EL (cell line): ENCODE measurements at places on chromosomes 4 and X.
A peak's percentile ranks its signal among the peaks of the same experiment; 100 is the strongest.

DNA sequence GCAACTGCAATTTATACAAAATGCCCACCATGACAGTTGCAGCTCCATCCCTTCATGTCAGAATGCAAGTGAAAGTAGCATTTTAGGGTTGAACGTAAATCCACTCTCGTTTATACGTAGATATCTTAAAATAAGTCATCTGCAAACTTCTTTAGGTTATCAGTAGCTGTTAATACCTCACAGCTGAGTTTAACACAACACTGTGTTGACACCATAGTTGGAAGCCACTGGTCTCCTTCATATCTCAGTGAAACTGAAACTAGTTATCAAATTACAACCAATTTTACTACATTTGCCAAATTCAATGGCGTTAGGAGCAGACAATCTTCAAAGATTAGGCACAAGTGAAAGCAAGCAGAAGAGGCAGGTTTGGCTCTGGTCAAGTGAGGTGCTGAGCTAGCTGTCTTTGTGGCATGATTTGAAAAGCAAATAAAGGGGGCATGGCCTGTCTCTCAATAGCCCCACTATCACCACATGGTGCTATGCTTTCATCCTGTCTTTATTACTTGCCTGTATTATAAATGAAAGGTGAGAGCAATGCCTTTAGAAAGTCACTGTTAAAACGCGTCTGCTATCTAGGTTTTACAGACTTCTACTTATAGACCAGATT is 12.3 kb downstream of the PPP3CA start:
- DNase-seq: no peak

DNA sequence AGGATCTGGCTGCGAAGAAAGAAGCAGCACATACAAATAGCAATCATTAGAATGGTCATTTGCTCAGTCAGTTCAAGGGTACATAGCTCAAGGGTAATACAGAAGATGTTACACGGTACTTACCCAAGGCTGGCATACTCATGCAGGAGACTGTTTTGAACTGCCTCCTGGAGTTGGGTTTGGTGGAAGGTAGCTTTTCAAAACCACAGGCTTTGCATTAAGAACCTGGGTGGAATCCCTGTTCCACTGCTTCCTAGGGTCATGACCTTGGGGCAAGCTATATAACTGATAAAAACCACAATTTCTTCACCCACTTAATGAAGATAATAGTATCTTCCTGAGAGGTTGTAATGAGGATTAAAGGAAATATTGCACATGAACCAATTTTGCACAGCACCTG is 36.5 kb downstream of the TBC1D9 start:
- DNase-seq: no peak

GRCh38 chr4:169107528-169107927 is 97.5 kb upstream of the CBR4 start:
- DNase-seq: no peak

- no peak for DNase-seq
These were observed 78.5 kb downstream of the ANXA3 start for GRCh38 chr4:78629991-78630541.

GRCh38 chr4:38313999-38314561 is 349.9 kb upstream of the KLF3 start:
- DNase-seq: peak; percentile 55

- DNase-seq: no peak
These were observed 44.6 kb downstream of the COL4A5 start for GRCh38 chrX:108484251-108484650.

DNA sequence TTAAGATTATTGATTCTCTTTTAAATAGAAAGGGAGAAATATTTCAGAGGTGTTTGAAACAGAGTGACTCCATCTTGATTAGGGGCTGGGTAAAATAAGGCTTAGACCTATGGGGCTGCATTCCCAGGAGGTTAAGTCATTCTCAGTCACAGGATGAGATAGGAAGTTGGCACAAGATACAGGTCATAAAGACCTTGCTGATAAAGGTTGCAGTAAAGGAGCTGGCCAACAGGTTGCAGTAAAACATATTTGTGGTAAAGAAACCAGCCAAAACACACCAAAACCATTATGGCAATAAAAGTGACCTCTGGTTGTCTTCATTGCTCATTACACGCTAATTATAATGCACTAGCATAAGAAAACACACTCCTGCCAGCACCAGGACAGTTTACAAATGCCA is 165.0 kb downstream of the SPIN4 start:
- DNase-seq: peak; percentile 2

GRCh38 chrX:21723814-21724213 is 34.1 kb downstream of the SMPX start:
- no peak for DNase-seq

GRCh38 chr4:56409511-56410090 is 22.3 kb upstream of the AASDH start:
- DNase-seq: no peak

GRCh38 chrX:17817251-17817650 is 43.8 kb downstream of the RAI2 start:
- DNase-seq: no peak

DNA sequence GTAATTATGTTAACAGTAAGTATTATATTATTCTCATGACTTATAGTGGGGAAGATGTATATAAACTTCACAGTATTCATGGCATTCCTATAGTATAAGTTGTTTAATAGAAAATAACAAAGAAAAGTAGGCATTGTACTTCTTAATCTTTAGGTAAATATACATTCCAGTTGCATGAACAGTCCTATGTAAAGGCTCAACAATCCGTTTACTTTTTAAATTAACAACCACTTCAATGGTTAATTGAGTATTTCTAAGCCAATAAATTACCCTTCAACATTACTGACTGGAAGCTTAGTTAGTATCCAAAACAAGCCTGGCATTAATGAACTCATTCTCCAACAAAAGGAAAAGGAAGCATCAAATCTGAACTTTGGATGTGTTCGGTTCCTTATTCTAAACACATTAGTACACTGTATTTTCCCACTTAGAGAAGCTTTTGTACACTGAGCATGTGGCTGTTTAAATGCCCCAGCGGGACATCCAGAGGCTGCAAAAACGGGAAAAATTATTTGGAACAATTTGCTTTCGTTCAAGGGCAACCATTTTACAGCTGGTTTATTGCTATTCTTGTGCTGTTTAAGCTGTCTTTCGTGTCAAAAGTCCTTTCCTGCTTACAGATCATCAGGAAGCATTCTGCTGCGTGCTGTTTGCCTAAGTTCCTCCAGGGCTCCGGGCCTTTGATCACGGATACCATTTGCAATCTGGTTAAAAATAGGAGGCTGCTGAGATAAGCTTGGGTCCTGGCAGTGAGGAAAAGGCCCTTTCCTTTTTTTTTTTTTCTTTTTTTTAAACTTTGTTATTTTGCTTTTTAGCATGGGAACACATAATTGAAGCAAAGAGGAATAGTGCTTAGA is 460.3 kb downstream of the SPRY1 start:
- DNase-seq: peak; percentile 45

DNA sequence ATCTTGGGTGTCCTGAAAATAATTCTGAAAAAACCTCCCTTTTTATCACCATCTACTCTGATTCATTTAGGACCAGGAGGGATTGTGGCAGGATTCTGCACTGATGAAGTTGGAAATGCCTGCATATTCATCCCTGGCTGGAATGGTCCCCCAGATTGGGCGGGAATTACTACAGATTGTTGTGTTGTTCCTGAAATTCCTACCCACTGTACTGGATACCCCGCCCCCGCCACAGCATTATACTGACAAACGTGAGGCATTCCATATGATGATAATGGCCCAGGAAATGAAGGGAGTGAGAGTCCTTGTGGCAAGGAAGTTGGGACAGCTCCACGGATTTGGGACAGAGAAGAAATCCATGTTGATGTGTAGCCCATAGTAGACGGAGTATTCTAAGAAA is 15.2 kb upstream of the FAM120C start:
- DNase-seq: no peak

GRCh38 chrX:136147976-136148375 is 643 bp downstream of the FHL1 start:
- DNase-seq: no peak

DNA sequence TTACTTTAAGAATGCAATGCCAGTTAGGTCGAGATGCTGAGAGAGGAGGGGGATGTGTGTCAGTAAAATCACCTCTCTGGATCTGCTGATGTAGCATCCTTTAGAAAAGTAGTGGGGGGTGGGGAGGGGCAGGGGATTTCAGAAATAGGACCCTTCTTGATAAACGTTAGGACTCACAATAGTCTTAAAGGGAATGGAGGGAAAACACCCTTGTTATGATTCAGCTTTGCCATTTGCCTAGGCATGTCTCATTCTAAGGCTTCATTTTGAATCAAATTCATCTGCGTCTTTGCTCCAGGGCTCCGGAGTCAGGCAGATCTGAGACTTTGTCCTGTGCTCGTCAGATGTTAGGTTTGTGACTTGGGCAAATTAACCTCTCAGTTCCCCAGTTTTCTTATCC is 879 bp downstream of the SH2D1A start:
- no peak for DNase-seq

DNA sequence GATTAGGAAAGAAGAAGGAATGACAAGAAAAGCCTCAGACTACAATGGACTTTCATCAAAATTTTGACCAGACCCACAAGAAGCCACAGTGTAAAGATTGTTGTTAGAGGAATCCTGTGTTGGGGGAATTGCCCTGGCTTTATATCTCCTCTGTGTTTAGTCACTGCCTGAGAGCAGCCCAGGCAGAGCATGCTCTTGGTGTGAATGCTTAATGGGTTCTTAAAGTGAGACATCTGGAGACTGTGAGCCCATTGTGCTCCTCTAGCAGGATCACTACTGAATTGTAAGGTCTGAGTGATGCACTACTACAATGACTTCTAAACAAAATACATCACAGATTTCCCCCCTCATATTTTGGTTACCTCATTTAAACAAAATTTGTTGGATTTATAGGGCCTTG is 1860.5 kb upstream of the ADGRL3 start:
- DNase-seq: no peak

DNA sequence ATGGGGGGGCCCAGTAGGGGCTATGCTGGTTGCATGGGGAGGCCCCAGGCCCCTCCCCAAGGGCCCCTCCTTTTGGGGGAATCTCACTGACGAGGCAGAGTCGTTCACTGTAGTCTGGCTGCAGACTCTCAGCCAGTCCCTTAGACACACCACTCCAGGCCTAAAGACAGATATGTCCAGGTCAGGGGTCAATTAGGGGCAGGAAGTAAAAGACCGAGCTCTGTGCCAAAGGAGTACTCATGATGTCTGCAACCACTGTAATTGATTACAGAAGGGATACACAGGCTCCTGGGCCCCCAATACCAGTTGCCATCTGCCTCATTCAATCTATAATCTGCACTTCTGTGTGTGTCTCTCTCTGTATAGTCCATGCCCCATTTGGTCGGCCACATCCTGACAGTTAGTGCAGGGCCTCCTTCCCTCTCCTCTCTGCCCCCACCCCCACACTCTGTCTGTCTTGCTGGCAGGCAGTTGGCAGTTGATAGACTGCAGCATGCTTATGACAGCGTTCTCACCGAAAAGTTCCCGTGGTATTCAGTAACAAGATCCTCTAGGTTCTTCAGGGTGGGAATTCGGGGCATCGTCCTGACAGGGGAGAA is 1.3 kb upstream of the CXorf65 start:
- DNase-seq: no peak

DNA sequence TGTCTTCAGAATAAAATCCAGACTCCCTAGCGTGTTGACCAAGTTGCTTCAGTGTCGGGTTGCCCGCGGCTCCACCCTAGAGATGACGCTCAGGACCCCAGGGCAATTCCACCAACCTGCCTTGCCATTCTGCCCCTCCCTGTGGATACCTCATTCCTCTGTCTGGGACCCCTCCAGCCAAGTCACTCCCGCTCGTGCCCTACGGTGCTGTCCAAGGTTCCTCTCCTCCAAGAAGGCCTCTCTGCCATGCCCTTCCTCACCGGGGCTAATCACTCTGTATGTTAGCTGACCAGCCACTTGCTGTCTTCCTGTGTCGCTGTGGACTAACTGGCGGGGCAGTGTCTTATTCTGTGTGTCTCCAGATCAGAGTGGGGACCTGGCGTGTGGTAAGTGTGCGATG is 46.6 kb downstream of the TENM3 start:
- DNase-seq: no peak

- DNase-seq: peak; percentile 38
These were observed 74.4 kb downstream of the PDLIM5 start for GRCh38 chr4:94525993-94526728.

DNA sequence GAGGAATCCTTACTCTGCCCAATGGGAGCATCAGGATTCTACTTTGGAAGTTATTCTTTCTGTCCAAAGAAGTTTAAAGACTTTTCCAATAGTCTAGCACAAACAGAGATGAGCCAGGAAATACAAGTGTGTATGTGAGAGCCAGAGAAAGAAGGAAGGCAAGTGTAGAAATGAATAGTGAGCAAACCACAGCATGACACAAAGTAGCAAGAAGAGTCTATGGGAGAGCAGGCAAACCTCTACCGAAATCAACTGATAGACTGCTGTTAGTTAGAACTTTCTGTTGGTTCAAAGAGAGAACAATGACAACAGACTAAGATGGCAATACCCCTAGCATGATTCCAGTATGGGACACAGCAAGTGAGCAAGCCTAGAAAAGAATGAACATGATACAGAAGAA is 16.1 kb upstream of the GPR34 start:
- no peak for DNase-seq

DNA sequence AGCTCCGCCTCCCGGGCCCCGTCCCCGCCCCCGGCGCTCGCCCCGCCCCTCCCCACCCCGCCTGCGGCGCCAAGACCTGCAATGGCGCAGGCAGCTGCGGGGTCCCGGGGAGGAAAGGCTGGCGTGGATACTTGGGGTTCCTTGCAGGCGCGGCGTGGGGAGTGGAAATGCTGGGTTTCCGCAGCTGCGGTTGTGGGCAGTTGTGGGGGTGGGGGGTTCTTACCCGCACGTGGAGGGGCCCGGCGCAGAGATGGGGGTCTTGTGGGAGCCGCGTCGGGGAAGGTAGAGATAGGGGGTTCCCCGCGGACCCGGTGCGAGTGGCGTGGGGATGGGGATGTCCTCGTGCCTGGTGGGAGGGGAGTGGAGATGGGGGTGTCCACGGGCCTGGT is 680 bp upstream of the ASMTL start:
- DNase-seq: no peak

GRCh38 chr4:23483320-23483960 is 406.4 kb downstream of the PPARGC1A start:
- no peak for DNase-seq

- no peak for DNase-seq
These were observed 110.3 kb upstream of the PDHA2 start for GRCh38 chr4:95729596-95729995.

DNA sequence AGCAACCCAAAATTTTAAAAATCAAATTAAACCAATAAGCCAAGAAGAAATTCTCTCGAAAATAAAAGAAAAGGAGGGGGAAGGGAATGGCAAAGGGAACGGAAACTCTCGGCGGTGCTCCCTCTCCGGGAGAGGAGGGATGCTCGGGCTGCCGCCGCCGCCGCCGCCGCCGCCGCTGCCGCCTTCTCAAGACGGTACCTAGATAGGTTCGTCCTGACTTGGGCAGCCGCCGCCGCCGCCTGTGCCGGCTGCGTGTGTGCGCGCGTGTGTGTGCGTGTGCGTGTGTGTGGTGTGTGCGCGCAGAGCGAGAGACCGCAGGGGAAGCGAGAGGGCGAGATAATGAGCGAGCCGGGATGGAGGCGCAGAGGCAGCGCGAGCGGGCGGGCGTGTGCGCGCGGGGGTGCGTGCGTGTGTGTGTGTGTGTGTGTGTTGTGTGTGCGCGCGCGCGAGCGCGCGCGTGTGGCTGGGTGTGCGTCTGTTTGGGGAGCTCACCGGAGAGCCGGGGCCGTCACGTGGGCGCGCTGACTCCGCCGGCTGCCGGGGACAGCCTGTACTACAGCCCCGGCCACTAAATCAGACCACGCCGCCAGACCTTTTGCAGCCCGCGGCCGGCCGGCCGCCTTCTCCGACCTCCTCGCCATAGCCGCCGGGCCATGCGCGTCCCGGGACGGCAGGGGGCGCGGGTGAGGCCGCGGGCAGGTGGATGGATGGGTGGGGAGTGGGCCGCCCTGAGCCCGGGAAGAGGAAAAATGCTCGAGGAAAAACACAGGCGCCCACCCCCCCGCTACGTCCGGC is 111.6 kb downstream of the DHX15 start:
- DNase-seq: peak; percentile 80
